ENCODE measurements at places on chromosomes 2 and 18. TPM values are rescaled to one million over a fixed set of nuclear protein-coding genes. Genes with fewer than 3 reads are reported as not detected.

RBKS gene
- 4.1 TPM for total RNA-seq

RMDN2 gene
- total RNA-seq = 3.4 TPM

GRCh38 chr2:168545439-168546082 is 89.5 kb downstream of the CERS6 start:
- no peak for DNase-seq

DNA sequence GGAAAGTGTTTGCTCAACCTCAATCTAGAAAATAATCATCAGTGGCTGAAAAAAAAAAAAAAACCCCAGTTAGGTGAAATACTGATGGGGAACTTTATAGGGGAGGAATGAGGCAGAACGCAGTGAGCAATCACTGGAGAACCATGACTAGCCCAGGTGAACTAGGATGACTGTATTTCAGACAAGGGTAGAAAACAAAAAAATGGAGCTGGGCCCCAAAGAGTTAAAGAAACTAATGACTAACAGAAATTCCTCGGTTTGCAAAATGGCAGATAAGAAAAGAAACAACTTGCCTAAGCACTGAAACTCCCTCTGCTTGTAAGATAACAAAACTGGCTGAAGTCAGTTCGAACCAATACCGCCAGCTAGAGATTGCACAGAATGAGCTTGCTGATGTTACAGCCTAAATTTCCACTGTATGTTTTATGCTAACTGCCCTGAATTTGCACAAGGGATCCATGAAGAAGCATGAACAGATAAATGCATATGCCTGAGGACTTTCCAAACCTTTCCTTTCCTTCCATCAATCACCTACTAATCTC is 245.9 kb downstream of the METTL4 start:
- no peak for DNase-seq

All from heart left ventricle (tissue), 16 donors.